ENCODE measurements at places on chromosomes 6 and 20.

DNA sequence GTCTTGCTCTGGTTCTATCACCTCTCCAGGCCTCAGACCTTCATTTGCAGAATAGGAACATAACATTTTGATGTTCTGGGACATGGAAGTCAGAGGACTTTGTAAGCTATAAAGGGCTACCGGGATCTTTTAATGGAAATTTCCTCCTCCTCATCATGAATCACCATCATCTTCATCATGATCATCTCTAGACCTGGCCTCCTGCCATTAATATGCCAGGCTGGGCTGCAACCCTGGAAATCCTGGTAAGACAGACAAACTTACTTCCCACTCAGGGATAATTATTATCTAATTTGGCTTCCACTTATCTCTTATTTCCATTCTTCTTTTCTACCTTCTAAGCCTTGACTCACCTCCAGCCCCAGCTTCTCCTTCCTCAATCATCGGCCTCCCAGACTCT is 41.0 kb upstream of the MRPS18A start:
- DNase-seq = no peak

GRCh38 chr6:52304983-52305390 is 20.4 kb upstream of the MCM3 start:
- peak; percentile 33 for DNase-seq

- no peak for DNase-seq
These were observed 36.4 kb upstream of the KHDC1 start for GRCh38 chr6:73299151-73299971.

GRCh38 chr20:4084096-4084495 is 68.7 kb upstream of the RNF24 start:
- no peak for DNase-seq

DNA sequence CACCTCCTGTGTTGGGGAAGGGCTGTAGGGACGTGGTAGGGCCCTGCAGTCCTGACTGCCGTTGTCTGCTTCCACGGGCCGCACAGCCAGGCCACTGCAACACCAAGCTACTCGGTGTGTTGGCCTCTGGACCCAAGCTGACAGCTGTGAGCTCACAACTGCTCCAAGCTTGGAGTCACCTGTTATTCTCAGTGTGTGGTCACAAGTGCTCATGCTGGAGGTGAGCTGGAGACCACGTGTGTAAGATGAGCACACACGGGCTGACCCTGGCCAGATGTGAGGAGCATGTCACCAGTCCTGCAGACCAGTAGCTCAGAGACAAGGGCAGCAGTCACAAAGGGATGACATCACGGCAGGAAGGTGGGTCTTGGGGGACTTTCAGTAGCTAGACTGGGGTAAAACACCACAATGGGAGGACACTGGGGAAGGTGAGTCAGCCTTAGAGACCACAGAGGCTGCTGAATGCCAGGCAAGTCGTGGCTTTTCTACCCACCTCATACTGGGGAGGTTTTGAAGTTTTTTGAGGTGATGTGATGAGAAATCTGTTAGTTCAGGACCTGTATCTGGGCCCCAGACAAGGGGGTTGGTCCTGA is 87.3 kb downstream of the FAM120B start:
- peak; percentile 36 for DNase-seq

DNA sequence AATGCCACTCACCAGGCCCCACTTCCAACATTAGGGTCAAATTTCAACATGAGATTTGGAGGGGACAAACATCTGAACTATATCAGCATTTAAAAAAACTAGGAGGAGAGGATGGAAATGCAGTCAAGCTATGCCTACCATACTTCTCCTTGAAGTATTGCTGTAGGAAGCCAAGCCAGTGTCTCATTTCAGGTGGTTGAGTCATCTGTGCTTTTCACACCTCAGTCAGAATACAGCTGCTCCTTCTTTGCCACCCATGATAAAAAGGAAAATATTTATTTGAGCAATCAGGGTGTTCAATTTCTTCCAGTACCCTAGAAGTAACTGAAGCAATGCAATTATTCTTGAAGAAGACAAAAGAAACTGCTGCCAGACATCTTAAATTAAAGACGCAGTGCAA is 47.0 kb upstream of the EEF1E1 start:
- no peak for DNase-seq

GRCh38 chr6:39808964-39809363 is 16.8 kb downstream of the DAAM2 start:
- DNase-seq = peak; percentile 27

DNA sequence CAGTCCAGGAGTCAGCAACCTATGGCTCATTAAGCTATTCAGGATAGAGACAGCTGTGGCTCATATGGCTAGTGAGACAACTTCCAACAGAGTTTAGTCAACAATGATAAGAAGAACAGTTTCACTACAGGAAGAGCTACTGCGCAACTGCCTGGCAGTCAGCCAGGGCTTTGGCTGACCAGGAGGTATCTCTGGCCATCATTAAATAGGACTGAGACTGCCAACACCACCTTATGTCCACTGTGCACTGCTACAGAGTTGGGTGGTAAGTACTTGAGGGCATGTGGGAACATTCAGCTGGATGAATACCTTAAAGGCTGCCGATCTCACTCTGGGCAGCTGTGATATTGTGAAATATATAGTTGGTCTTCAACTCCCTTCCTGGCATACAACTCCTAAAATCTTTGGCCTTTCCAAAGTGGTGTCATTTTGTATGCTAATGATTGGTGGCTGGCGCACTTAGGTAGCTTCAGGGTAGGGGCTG is 52.2 kb upstream of the FAM83C start:
- DNase-seq = peak; percentile 84

- DNase-seq = no peak
These were observed 207.8 kb downstream of the BMP2 start for GRCh38 chr20:6975311-6975710.

DNA sequence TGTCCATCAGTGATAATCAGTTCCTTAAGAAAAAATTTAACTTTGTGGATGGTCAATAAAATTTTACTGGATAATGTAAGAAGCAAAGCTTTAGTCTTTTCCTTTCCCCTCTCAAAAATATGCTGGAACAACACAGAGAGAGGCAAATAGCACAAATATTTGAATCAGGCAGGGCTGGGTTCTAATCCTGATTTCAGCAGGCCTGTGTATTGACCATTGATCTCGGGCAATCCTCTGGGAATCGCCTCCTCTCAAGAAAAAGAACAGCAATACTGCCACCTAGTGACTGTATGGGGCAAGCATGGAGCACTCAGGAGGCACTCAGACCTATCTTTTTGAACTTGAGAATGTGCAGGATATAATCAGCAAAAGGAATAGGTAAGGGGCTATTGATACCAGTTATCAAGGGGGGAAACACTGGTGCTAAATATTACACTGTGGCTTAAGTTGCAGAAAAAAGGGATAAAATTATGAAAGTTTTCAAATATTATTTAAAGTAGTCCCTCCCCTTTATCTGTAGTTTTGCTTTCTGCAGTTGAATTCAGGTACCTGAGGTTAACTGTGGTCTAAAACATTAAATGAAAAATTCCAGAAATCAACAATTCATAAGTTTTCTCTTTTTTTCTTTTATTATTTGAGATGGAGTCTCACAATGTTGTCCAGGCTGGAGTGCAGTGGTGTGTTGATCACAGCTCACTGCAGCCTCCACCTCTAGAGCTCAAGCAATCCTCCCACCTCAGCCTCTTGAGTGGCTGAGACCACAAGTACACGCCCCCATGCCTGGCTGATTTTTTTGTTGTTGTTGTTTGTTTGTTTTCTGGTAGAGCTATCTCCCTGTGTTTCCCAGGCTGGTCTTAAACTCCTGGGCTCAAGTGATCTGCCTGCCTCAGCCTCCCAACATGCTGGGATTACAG is 91.8 kb upstream of the NHSL1 start:
- peak; percentile 80 for DNase-seq

- DNase-seq = no peak
These were observed 93.6 kb downstream of the FHL5 start for GRCh38 chr6:96656567-96656966.

GRCh38 chr6:79821859-79822258 is 125.5 kb downstream of the ELOVL4 start:
- DNase-seq = no peak

DNA sequence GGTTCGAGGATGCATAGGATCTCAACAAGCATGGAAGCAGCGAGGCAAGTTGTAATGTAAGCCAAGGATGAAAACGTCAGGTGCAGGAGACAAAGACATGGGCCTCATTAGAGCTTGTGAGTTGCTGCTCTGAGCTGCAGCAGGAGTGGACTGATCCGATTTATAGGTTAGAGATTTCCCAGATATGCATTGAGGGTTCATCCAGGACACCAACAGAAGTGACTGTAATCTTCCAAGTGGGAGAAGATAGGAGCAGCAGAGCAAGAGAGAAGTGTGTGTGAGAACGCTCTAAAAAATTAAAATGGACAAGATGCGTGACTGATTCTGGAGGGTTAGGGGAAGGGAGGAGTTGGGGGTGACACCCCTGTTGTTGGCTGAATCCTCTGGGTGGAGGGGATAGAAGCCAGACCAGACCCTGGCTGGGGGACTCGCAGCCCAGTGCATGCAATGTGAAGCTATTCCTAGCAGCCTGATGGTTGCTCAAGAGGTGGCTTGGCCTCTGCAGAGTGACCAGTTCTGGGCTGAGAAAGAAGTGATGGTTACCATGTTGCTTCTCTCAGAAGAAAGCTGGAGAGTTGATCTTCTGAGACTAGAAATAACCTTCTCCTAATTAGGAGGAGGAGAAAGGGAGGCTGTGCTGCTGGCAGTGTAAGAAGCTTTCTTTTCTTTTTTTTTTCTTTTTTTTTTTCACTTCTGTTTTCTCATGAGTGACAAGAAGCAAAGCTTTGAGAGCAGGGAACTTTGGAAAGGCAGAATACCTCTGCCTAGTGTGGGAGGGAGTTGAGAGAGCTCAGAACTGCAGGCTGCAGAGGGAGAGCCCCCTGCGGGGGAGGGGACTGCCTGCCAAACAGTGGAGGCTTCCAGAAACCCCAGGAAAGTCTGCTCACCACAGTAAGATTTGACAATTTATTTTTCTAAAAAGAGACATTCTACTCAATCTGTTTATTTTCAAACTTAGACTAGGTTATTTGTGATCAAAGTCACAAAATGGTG is 116.9 kb downstream of the SLX4IP start:
- peak; percentile 19 for DNase-seq

DNA sequence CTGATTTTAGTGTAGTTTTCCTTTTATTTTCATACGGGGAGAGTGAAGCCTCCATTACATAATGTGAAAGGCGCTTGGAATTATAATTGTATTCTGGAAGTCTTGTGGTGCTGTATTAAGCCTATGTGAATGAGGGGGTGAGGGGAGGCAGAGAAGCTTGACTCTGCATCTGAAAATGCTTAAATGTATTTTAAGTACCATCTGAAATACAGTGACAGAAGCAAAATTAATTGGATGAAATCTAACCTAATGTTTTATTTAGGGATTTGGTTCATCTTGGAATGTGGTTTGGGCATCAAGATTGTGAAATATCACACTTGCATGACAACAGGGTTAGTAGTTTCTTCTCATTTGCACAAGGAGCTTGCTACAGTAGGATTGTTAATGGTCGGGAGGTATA is 41.2 kb downstream of the TMEM200A start:
- DNase-seq = no peak

DNA sequence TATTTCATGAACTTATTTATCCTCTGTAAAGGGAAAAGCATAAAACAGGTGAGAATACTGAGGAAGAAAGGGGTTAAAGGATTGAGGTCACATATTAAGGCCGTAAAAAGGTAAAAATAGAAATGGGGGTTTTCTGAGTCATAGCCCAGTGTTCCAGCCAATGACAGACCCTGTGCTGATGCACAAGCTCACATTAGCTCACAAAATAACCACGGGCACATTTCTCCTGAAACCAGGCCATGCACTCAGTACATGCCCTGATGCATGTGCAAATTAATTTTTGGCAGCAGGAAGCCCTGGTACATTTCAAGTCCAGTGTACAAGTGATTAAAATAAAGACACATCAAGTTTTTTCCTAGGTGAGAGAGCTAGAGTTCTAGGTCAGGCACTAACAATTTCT is 194.4 kb downstream of the TMEM200A start:
- peak; percentile 54 for DNase-seq

- no peak for DNase-seq
These were observed 898.2 kb upstream of the FLRT3 start for GRCh38 chr20:15235471-15236198.

GRCh38 chr6:38155144-38155543 is 335.6 kb downstream of the ZFAND3 start:
- DNase-seq = peak; percentile 60

DNA sequence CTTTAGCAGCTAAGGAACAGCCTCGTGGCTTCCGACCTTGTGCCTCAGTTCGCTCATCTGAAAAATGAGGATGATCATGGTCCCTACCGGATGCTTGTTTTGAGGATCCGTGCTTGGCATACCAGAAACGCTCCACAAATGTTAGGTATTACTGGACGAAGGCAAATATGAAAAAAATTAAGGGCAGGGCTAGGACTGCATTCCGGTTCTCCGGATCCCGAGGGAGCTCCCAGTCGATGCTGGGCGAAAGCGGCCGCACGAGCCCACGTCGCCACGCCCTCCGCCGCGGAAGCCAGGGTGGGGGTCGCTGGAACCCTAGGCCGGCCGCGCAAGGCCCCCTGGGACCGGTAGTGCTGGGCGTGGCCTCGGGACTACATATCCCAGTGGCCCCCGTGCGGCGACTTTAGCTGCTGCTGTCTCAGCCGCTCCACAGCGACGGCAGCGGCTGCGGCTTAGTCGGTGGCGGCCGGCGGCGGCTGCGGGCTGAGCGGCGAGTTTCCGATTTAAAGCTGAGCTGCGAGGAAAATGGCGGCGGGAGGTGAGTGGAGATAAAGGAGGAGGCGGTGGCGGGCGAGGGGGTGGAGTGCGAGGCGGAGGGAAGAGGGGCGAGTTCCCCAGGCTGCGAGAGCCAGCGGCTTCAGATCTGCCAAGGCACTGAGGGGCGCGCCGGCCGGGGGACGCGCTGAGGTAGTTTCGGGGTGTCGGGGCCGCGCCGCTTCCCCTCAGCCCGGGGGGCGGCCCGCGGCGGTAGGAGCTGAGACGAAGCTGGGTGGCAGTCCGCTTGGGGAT is at the start of gene NCOA3:
TSS of gene NCOA3 (plus strand) at position 406 of the 789 bp plus-strand sequence. CDS start 120,361 bp downstream, outside the sequence.
- DNase-seq = peak; percentile 93

- no peak for DNase-seq
These were observed 52.4 kb upstream of the MRPS10 start for GRCh38 chr6:42269974-42270510.

- no peak for DNase-seq
These were observed 17.4 kb downstream of the HSPA12B start for GRCh38 chr20:3749689-3750531.

GRCh38 chr6:6869094-6869493 is 238.7 kb upstream of the RREB1 start:
- DNase-seq = no peak

- DNase-seq = peak; percentile 82
These were observed 50.5 kb upstream of the ASIP start for GRCh38 chr20:34190679-34191090.

All from astrocyte of the spinal cord (primary cell).